Stimulated activated CD4-positive, alpha-beta T cell treated with anti-CD3 and anti-CD28 coated beads, TNF-alpha, amount 100 ng/mL, for 48 hours (primary cell): ENCODE measurements at places on chromosomes 5 and 9.

DNA sequence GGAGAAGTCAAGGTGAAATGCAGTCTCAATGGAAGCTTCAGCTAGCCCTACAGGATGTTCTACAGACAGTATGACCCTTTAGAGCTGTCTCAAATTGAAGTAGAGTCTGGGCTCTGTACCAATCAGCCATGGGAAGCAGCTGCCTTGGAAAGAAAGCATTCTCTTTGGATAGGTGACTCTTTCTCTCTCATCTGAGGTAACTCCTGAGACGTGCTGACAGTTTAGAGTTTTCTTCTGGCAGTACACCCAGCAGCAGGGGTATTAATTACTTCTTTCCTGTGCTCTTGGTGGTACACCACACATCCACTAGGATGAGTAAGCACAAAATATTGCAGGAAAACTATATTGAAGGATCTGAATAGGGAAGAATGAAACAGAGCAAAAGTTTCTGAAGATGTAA, 329.6 kb upstream of the RGMB start:
- DNase-seq: no peak

DNA sequence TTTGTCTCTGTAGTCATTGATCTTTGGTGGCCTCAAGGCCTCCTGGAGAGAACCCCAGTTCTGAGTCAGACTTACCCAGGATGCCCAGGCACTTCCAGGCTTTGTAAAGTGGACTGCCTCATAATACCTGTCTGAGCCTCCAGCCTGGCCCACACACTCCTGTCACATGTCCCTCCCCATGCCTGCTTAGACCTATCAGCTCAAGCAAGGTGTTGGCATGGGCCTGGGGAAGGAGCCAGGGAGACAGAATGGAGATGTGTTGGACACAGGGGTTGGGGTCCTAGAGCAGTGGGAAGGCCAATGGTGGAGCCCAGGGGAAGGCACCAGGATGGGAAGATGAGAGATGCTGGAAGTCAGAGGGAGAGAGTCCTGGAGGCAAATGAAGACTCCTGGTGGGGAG, 136.2 kb downstream of the CFAP90 start:
- no peak for DNase-seq

GRCh38 chr9:107982745-107983144, 493.2 kb upstream of the KLF4 start:
- no peak for DNase-seq

DNA sequence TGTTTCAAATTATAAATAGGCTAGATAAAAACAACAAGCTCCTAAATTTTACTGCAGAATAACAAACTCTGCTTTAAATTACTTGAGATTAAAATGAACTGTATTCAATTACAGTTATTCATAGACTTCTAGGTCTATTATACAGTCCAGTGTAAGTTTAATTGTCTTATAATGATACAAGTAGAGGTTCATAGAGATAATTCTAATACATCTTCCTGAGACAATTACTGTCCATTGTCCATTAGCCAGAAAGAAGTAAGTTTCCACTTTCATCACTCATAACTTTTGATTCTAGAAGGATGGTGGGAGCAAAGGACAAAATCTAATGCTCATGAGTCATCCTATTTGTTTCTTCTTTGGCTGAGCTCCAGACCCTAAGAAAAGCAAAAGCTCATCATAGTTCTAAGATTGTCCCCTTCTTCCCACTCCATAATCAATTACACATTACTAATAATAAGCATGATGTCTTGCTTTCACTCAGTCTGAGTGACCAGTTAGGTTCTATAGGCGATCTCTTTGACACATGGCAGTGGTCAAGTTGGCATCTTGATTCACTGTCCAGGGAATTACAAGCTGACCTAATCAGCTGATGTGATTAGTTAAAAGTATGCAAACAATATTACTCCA, 502.5 kb upstream of the IZUMO3 start:
- DNase-seq: no peak

DNA sequence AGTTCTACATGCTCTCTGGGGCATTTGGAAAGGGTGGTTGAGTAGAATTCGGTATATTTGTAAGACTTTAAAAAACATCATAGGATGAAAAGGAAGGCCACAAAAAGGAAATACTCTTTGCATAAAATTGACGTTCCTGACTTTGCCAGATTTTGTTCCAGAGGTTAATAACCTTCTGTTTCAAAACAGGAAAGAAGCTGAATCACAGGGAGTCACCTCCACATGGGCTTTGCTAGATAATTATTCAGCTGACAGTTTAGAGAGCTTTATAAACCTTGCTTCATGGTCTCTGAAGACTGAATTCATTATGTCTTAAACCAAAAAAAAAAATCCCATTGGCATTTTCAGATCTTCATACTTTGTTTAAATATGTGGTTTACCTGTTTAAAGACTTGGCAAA, 203.7 kb downstream of the SEMA6A start:
- DNase-seq: no peak

DNA sequence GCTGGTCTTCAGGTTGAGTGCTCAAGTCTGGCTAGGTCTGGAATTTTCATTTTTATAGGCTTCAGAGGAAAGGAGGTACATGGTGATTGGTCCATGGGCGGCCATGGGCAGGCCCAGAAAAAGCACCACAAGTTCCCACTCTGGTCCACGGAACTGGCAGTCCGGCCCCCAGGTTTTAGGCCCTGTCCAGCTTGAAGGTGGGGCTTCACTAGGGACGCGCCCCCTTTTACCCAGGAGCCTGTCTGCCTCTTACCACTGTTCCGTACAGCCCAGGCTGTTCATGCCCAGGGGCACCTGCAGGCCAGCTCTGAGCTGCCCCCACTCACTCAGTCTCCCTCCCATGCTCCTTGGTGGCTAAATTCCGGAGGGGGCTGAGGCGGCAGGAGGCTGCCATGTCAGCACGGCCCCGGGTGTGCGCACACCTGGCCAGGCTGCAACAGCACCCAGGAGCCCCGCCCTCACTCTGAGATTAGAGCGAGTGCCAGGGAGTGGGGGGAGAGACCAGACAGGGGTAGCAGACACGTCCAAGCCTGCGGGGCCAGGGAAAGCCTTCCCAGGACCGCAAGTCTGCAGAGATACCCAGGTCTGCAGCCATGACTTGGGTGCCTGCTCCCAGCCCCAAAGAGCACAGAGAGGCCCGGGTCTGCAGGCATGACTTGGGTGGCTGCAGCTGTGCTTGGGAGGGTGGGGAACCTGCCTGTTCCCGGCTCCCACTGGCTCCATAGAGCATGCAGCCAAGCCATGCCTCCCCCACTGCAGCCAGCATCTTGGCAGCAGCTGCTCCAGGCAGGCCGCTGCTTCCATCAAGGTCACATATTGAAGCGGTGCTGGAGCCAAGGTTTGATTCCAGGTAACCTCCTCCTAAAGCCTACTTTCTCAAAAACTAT, 390.2 kb upstream of the SGCD start:
- DNase-seq: no peak

GRCh38 chr5:151085517-151086041, 4.7 kb upstream of the TNIP1 start:
- DNase-seq: no peak

DNA sequence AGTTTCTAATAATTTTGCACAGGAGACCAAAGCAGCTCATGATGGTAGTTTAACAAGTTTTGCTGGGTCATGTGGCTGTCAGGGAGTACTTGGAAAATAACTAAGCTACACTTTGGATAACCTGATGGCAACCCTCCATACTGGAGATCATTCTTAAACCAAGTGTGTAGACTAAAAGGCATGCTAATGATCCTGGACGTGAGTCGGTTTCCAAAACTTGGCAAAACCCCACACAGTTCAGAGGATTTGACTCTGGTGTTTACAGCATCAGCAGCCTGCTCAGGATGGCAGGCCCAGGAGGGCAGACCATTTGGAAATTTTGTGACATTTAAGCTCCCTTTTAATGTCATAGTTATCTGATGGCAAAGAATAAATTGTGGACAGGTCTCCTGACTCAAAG, 196.5 kb upstream of the EFNA5 start:
- DNase-seq: no peak
